Stimulated activated CD4-positive, alpha-beta T cell treated with anti-CD3 and anti-CD28 coated beads, Interleukin-2, amount 100 ng/mL, for 24 hours (primary cell): ENCODE measurements at places on chromosomes 12 and 14.
A peak's percentile ranks its signal among the peaks of the same experiment; 100 is the strongest.

DNA sequence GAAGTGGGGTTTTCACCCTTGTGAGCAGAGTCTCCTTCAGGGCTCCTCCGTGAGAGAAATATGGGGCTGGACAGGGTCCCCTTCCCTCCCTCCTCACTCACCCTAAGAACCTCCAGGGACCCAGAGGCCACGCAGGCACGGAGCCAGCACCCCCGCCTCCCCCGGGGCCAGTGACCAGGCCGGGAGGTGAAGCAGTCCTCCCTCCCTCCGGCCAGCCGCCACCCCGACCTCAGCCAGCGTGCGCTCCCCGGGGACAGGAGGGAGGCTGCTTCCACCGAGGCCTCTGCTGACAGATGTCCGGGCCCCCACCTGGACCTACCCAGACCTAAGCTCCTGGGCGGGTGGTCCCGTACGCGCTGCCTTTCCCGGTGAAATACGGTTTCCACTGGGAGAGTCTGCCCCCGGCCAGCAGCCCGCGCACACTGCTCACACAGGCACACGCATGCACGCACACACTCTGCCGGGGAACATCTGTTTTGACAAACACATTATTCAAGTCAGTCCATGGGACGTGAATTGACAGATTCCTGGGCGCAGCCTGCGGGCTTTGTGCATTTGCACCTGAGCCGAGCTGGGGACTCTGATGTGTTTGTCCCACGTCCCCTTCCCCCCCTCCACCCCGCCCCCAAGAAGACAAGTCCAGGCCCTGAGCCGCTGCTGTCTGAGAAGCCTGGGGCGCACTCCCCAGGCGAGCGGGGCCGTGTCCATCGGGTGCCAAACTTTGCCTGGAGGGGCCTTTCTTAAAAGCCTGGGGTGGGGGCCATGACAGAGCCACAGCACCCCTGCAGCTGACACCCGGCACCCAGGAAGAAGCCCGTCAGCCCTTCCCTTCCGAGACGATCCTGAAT lies 725 bp downstream of the RIMBP2 start:
- DNase-seq, result no peak

GRCh38 chr12:5220835-5221234 lies 177.2 kb downstream of the KCNA5 start:
- DNase-seq, result no peak

- no peak for DNase-seq
Observed at GRCh38 chr12:70332236-70332635, 33.9 kb upstream of the KCNMB4 start.

DNA sequence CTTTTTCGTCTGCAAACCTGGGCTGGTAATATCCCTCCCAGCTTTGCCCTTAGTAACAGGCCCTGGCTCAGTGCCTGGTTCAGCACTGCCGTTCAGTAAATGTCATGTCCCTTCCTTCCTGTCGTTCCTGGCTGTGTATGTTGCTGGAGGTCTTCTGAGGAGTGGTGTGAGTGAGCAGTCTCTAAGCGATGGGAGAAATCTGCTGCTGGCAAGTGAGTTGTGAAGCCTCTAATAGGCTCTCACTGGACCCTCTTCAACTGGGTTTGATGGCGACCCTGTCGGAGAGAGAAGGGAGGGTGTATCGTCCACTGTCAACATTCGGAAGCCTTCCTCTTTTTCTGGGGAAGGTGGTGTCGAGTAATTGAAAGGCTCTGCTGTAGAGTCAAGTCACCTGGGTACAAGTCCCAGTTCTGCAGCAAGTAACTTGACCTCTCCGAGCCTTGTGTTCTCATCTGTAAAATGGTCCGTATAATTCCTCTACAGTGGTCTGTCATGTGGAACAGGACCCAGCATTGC lies 62.8 kb downstream of the HRK start:
- DNase-seq, result peak; percentile 18

DNA sequence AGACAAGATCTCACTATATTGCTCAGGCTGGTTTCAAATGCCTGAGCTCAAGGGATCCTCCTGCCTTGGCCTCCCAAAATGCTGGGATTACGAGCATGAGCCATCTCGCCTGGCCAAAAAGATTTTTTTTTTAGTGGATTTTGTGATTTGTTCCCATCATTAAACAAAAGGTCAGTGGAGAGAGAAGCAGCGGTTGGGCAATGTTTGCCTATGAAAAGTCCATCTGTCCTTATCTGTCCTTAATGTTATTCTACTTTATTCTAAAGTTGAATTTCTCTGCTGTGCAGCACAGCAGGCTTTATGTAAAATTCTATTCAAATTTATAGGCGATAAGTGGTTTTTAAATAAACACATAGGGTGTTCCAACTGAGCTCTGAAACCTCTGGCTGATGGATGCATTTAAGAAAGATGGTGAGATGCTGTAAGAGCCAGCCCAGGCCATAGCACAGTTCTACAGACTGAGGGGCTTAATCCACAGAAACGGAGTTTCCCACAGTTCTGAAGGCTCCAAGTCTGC lies 18.8 kb downstream of the HCAR2 start:
- DNase-seq, result no peak

- no peak for DNase-seq
Observed at GRCh38 chr12:52206304-52207040, 14.7 kb upstream of the KRT80 start.

DNA sequence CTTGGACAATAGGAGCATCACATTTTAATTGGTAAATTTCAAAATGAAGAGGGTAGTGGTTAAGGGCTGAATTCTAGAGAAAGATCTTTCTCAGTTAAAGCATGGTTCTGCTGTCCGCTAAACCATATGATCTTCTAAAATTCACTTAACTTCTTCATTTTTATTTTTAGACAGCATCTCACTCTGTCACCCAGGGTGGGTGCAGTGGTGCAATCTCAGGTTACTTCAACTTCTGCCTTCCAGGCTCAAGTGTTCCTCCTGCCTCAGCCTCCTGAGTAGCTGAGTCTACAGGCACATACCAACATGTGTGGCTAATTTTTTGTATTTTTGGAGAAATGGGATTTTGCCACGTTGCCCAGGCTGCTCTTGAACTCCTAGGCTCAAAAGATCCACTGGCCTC lies 226.7 kb upstream of the ABCD2 start:
- no peak for DNase-seq

GRCh38 chr14:95226801-95227200 lies 69.5 kb upstream of the DICER1 start:
- no peak for DNase-seq

GRCh38 chr12:120834489-120835303 lies 69.5 kb downstream of the SPPL3 start:
- DNase-seq, result no peak

GRCh38 chr14:105282098-105282725 lies 18.6 kb downstream of the BRF1 start:
- no peak for DNase-seq

DNA sequence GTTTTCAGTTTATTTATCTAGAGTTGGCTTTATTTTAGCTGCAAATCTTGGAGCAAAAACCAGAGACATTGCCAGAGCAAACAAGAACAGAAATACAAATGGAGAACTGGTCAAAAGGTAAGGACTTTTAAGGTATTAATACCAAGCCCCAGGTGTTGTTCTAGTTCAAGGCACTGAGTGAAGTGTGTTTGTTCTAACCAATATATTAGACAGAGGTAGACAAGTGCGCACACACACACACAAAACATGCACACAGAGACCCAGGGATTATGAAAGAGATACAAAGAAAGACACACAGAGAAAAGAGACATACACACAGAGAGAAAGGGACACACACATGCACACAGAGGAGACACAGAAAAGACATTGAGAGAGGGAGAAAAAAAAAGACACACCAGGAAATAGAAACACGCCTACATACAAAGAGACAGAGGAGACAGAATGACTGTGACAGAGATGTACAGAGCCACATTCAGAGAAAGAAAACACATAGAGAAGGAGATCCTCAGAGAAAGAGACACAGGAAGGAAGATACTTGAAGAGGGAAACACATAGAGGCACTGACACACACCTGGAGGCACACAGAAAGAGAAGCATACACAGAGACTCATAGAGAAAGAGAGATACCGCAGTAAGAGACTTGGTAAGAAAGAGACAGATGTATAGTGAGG lies 50.2 kb downstream of the MIPOL1 start:
- DNase-seq, result no peak

- no peak for DNase-seq
Observed at GRCh38 chr12:57868851-57869268, 22.3 kb upstream of the CTDSP2 start.

DNA sequence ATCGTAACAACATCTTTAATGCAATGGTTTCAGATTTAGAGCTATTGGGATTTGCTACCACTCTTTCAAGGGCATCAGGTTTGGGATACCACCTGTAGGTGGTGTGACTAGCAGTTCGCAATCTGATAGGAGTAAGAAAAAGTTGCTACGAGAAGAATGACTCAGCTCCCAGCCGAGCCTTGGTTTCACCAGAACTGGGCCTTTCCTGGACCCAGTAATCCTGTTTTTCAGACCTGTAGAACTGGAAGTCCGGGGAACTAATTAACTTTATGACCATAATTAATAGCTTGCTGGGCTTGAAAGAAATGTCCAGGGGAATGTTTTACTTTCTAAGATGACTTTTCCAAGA lies 770 bp downstream of the ABHD4 start:
- DNase-seq, result peak; percentile 45

DNA sequence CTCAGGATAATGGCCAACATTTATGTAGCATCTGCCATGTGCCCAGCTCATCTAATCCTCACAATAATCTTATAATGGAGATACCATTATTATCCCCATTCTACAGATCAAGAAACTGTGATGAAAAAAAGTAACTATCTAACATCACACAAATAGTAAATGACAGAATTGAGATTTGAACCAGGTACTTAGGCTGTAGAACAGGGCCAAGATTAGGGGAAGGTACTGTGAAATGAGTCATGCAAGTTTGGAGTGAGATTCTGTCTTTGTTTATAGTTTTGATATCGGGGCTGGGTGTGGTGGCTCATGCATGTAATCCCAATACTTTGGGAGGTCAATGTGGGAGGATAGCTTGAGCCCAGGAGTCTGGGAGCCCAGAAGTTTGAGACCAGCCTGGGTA lies 1.3 kb upstream of the GNPTAB start:
- no peak for DNase-seq

GRCh38 chr14:44477953-44478352 lies 29.1 kb downstream of the FSCB start:
- no peak for DNase-seq

DNA sequence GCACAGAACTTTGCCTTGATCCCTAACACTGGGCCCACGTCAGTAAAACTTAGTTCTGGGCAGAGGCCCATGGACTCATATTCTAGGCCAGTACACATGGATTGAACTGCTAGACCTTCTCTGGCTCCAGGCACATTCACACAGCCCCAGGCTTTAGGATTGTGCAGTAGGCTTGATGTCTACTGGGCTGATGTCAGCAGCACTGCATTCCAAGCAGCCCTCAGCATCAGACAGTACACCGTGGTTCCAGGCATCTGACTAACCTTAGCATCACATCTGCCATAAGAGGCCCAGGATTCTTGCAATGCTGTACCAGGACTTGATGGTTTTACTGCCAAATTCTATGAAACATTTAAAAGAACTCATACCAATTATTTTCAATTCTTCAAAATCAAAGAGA lies 301.9 kb downstream of the CCER1 start:
- no peak for DNase-seq
